ENCODE measurements at places on chromosomes 1 and 21.

DNA sequence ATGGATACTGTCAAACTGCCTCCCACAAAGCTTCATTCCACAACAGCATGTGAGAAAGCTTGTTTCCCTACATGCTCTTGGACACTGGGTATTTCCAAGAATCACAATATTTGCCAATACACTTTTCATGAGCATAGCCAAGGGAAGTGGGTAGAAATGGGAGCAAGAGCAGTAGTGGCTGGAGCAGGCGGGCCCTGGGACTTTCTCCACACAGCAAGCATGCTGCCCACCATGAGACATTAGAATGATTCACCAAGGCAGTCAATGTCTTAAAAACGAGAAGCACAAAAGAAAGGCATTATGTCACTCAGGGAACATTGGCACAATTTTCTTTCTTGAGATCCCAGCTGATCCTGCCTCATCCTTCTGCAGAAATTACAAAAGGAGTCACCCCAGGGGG, 371.6 kb upstream of the RUNX1 start:
- no peak for DNase-seq

- peak; percentile 19 for DNase-seq
Measured at GRCh38 chr1:23369335-23370013, at the start of gene ZNF436. Gene ZNF436, minus strand, starts transcription at chr1:23369836. Its CDS starts 1,831 bp downstream, at chr1:23368005.

DNA sequence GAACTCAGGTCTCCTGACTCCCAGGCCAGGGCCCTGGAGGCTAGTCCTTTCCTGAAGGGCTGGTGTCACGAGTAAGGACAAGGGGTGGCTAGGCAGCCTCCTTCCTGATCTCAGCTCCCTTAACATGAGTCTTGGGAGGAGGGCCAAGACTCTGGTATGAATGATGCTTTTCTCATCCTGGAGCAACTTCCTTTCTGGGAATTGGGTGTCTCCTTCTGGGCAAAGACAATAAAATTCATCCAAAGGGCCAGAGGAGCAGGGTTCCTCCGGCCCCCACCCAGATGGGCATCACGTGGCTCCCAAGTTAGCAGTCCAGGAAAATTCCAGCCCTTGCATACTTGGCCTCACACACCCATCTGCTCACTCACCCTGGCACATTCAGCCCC, at the start of gene FAM167B:
Gene FAM167B, plus strand, starts transcription at position 335 of the 386 bp plus-strand sequence. CDS start 200 bp downstream, outside the sequence.
- no peak for DNase-seq

DNA sequence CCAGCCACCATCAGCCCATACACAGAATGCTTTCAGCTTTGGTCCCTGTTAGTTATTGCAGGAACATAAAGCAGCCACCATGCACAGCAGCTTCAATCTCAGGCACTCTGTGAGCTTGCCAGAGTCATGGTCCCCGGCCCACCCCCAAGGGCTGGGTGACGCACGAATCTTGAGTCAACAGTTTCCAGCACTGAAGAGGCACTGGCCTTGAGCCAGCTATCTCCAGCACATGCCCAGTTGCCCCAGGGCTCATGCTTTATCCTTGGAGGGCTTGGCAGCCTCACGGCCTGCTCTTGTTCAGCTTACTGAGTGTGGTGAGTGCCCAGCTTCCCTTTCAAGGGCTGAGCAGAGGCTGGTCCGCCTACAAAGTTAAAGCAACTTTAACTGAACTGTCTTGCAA, 200.7 kb upstream of the RAB4A start:
- no peak for DNase-seq

DNA sequence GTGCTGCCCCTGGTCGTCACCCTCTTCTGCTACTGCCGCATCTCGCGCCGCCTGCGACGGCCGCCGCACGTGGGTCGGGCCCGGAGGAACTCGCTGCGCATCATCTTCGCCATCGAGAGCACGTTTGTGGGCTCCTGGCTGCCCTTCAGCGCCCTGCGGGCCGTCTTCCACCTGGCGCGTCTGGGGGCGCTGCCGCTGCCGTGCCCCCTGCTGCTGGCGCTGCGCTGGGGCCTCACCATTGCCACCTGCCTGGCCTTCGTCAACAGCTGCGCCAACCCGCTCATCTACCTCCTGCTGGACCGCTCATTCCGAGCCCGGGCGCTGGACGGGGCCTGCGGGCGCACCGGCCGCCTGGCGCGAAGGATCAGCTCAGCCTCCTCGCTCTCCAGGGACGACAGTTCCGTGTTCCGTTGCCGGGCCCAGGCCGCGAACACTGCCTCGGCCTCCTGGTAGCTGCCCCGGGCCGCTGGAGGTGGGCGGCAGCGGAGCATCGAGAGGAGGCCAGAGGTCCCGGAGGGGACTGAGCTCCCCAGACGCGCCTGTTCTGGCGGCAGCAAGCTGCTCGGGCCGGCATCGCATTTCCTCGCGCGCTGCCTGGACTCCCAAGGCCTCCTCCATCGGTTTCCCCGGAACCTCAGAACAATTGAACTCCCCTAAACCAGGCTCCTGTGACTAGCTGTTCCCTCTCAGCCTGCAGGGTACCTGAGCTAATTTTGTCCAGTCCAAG, 1.1 kb downstream of the GPR25 start:
- DNase-seq, result no peak

DNA sequence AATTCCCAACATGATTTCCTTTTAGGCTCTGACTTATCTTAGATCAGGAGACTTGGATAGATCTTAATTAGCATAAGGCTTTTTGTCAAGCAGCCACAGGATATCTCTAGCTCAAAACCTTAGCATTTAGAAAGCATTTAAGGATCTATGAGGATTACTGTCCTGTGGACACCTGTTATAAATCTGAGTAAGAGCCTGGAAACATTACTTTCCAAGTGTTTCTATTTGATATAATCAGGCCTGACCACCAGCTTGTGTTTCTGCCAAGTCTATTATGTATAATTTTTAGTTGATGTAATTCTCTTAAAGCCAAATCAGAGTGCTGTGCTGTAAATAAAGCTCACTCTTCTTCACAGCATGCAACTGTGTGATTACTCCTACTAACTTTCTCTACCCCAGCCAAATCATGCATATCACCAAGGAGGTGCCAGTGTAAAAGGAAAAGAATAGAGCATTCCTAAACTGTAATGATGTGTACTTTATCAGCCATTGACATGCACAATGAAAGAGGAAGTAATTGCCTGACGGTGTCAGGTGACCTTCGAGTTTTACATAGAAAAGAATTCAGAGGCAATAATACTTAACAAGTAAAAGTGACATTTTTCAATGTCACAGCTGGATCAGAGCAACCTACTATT, 309.9 kb upstream of the PRMT6 start:
- DNase-seq, result no peak

DNA sequence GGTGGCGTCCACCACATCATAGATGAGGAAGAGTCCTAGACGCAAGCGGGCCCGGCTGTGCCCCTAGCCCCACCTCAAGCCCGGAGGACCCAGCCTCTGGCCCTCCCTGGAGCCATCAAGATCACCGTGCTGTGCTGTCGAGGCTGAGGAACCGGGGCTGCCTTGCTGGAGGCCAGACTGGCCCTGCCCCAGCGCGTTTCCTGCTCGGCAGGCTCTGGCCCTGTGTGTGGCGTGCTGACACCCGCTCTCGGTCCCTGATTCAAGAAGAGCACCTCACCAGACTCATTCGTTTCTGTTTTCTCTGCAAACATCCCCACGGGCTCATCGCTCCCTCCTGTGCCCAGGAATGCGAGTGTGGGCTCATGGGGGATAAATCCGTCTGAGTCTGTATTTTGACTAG, 51.1 kb downstream of the GLIS1 start:
- DNase-seq, result no peak

- DNase-seq, result no peak
Measured at GRCh38 chr1:190124068-190124467, 353.6 kb downstream of the BRINP3 start.

- DNase-seq, result no peak
Measured at GRCh38 chr1:28122183-28122582, 33.8 kb upstream of the EYA3 start.

GRCh38 chr1:65148548-65149350, 746 bp downstream of the AK4 start:
- DNase-seq, result no peak

GRCh38 chr21:21085206-21085605, 87.0 kb downstream of the NCAM2 start:
- no peak for DNase-seq

- DNase-seq, result no peak
Measured at GRCh38 chr1:83912876-83913275, 86.1 kb downstream of the TTLL7 start.

DNA sequence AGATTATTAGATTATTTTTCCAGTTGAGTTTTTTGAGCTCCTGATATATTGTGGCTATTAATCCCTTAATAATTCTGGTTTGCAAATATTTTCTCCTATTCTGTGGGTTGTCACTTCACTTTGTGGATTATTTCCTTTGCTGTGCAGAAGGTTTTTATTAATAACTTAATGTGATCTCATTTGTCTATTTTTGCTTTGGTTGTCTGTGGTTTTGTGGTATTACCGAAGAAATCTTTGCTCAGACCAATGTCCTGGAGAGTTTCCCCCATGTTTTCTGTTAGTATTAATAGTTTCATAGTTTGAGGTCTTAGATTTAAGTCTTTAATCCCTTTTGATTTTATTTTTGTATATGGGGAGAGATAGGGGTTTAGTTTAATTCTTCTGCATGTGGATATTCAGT, 7.1 kb upstream of the TBX19 start:
- no peak for DNase-seq

- no peak for DNase-seq
Measured at GRCh38 chr1:153312570-153313186, at the start of gene PGLYRP3. Gene PGLYRP3, minus strand, starts transcription at chr1:153312952. Its CDS starts 2,287 bp downstream, at chr1:153310665.

- no peak for DNase-seq
Measured at GRCh38 chr1:178241057-178241456, 147.2 kb downstream of the RASAL2 start.

DNA sequence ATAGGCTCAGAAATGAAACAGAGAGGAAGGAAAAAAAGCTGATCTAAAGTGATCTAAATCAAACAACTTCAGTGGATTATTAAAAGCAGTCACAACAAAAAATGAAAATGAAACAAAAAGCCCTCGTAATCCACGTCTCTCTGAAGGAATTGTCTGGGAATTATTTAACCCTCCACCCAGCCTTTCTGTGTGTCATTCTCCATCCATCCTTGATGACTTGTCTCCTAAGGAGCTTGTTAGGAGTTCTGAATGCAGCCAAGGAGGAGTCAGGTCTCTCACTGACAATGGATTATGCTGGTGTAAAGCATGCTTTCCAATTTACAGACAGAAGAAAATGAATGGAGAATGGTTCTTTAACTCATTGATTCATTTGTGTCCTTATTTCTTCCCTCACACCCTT, 359.3 kb upstream of the RUNX1 start:
- no peak for DNase-seq

DNA sequence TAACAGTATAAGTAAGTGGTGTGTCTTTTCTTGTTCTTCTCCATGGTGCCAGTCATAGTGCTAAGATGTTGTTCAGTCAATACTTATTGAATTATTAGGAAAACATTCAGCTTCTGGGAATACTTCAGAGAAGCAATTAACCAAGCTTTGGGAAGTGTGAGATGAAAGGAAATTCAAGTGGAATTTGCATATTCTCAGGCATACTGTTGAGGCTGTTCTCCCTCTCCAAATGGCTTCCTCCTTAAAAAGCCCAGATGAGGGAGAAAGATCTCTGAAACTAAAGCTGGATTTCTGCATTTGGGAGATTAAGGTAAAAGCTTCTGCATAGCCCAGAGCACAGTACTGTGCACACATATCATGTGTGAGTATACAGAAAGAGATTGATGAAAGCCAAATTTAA, 73.4 kb downstream of the MACF1 start:
- no peak for DNase-seq

GRCh38 chr1:41670217-41670957, 185.9 kb upstream of the EDN2 start:
- no peak for DNase-seq

DNA sequence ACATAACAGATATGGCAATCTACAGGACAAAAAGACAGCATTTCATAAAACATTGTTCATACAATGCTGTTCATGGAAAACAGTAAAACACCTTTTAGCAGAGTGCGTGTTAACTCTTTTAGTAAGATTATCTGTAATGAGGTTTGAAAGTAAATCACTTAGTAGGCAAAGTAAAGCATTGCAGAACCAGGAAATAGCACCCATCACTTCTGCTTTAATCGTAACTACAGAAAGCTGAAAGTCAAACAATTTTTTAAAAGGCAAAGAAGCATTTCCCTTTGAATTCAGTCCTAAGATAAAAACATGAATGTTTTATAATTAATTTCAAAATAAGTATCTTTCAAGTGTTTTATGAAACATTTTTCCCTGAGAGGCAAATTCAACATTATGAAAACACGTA, 63.3 kb upstream of the RNF11 start:
- DNase-seq, result no peak

- no peak for DNase-seq
Measured at GRCh38 chr1:183804916-183805841, at the start of gene RGL1. Gene RGL1, plus strand, starts transcription at chr1:183805120. Its CDS starts 178 bp downstream, at chr1:183805298.

- DNase-seq, result no peak
Measured at GRCh38 chr21:25512095-25513081, 94.9 kb downstream of the MRPL39 start.

DNA sequence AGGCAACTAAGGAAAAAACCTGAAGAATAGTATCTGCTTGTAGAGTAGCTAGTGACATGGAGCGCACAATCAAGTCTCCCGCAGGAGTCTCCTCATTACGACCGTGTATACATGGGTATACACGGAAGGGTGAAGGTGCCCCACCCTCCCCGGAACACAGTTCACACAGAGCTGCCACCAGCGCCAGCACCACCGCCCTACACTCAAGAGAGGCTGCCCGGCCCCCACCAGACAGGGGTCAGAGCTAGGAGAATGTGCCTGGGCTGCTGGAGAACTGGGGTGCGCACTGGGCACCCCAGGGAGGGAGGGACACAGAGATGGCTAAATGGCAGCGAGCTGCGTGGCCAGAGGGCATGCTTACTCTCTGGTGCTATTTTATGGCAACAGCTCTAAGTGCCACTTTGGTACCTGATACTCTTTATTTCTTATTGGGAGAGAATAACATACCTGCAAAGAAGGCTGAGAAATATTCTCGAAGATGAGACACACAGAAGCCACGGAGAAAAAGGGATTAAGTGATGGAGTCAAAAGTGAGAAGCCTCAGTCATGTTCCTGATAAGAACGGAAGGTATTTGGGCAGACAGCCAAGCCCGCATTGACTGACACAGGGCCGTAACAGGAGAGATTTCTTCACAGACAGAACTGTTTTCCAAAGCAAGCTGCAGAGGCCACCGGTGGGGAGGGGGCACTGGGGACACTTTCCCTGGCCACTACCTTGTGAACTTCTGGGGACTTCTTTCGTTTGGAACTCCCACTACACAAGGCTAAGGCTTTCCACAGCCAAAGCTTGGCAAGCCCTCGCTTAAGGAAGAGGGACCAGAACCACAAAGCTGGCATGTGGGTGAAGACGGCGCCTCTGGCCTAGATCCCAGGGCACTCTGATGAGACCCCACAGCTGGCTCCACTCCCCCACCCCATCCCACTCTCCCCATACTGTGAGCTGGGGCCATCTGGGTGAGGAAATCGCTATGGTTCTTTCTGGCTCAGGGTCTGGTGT, 108.0 kb downstream of the PGBD5 start:
- DNase-seq, result no peak

GRCh38 chr1:207034998-207035397, 2.4 kb upstream of the C1orf116 start:
- DNase-seq, result no peak

- no peak for DNase-seq
Measured at GRCh38 chr1:58515794-58516401, 30.6 kb downstream of the OMA1 start.
